ENCODE measurements at places on chromosomes 2 and 18.

DNA sequence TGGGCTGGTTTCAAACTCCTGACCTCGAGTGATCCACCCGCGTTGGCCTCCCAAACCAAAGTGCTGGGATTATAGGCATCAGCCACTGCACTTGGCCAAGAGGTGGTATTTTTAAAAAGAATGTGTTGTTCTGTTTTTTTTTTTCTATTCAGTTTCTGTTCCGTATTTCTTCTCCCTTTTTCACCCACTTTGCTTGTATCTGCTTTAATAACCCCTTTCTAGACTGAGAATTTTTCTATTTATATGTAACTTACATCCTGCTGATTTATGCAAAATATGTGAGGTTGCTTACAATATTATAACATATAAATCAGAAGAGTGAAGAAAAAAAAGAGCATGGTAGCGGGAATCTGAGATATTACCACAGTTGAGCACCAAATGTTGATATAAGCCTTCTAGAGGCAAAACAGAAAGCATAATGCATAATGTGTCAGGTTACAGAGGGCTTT, 17.2 kb upstream of the LYPD6B start:
- H3K27me3 ChIP-seq = no peaks in the 10 kb centered on the region
- DNase-seq = no peak
- H3K4me3 ChIP-seq = no peak overlapping the region
- no peaks in the 10 kb centered on the region for H3K36me3 ChIP-seq

GRCh38 chr18:11807233-11807632, 44.0 kb upstream of the CHMP1B start:
- no peak overlapping the region for H3K4me3 ChIP-seq
- no peaks in the 10 kb centered on the region for H3K27me3 ChIP-seq
- H3K4me1 ChIP-seq = no peaks in the 10 kb centered on the region
- no peak overlapping the region for H3K27ac ChIP-seq
- no peaks in the 10 kb centered on the region for H3K36me3 ChIP-seq
- no peak for DNase-seq

GRCh38 chr18:23824669-23825068, 135.4 kb downstream of the LAMA3 start:
- no peak for DNase-seq
- no peaks in the 10 kb centered on the region for H3K36me3 ChIP-seq
- no peaks in the 10 kb centered on the region for H3K27me3 ChIP-seq
- H3K4me1 ChIP-seq = no peaks in the 10 kb centered on the region
- H3K4me3 ChIP-seq = no peak overlapping the region

GRCh38 chr2:84970868-84971509, at the start of gene KCMF1:
Gene KCMF1, plus strand, starts transcription at chr2:84971161. Its CDS starts 291 bp downstream, at chr2:84971452.
- H3K4me3 ChIP-seq = peak within 1 kb of the TSS; percentile 97
- H3K27me3 ChIP-seq = no peaks in the 10 kb centered on the region

DNA sequence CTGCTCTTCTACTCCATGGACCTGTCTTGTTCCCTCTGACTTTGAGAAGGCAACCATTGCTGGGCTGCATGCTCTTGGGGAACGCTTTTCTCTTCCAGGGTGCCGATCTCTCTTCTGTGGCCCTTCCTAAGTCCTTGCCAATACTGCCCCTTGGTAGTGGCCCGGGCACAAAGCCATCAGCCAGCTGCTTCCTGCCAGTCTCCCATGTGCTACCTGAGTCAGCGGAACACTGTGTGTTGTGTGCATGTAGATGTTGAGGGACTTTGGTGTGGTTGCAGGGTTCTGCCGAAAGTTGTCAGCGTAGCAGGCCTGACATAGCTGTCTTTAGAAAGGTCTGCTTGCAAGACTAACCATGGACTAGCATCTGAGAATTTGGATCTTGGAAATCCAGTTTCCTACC, 35.4 kb downstream of the MGAT5 start:
- no peak overlapping the region for H3K4me3 ChIP-seq
- no peaks in the 10 kb centered on the region for H3K4me1 ChIP-seq
- no peaks in the 10 kb centered on the region for H3K36me3 ChIP-seq
- no peaks in the 10 kb centered on the region for H3K27me3 ChIP-seq

GRCh38 chr18:55405893-55406406, 182.0 kb downstream of the TCF4 start:
- peak; percentile 86 for DNase-seq
- H3K4me3 ChIP-seq = no peak overlapping the region
- H3K4me1 ChIP-seq = peaks cover 9% of the 10 kb centered on the region

GRCh38 chr2:229098801-229099200, 172.3 kb downstream of the PID1 start:
- no peak overlapping the region for H3K27ac ChIP-seq
- no peak for DNase-seq
- H3K4me3 ChIP-seq = no peak overlapping the region
- no peaks in the 10 kb centered on the region for H3K4me1 ChIP-seq

GRCh38 chr18:42706029-42706608, 409.4 kb downstream of the RIT2 start:
- H3K27ac ChIP-seq = no peak overlapping the region
- H3K36me3 ChIP-seq = no peaks in the 10 kb centered on the region
- H3K4me3 ChIP-seq = no peak overlapping the region
- H3K27me3 ChIP-seq = no peaks in the 10 kb centered on the region
- H3K4me1 ChIP-seq = no peaks in the 10 kb centered on the region

DNA sequence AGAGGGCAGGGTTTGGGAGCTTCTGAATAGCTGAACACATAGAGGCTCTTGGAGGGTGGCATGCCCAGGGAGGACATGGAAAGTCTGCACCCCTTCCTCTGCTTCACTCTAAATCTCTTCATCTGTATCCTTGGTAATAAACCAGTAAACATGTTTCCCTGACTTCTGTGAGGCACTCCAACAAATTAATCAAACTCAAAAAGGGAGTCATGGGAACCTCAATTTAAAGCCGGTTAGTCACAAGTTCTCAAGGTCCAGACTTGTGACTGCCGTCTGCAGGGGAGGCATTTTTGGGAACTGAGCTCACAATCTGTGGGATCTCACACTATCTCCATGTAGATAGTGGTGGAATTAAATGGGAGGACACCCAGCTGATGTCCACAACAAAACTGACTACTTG, 33.1 kb upstream of the STON1 start:
- peaks cover 83% of the 10 kb centered on the region for H3K36me3 ChIP-seq
- H3K27me3 ChIP-seq = no peaks in the 10 kb centered on the region
- H3K4me3 ChIP-seq = no peak overlapping the region
- no peaks in the 10 kb centered on the region for H3K4me1 ChIP-seq
- no peak for DNase-seq

- H3K4me1 ChIP-seq = no peaks in the 10 kb centered on the region
- DNase-seq = no peak
- H3K27ac ChIP-seq = no peak overlapping the region
- H3K4me3 ChIP-seq = no peak overlapping the region
Measured at GRCh38 chr2:238818561-238818960, 29.3 kb upstream of the TWIST2 start.
